ENCODE measurements at places on chromosomes 11 and 22.

DNA sequence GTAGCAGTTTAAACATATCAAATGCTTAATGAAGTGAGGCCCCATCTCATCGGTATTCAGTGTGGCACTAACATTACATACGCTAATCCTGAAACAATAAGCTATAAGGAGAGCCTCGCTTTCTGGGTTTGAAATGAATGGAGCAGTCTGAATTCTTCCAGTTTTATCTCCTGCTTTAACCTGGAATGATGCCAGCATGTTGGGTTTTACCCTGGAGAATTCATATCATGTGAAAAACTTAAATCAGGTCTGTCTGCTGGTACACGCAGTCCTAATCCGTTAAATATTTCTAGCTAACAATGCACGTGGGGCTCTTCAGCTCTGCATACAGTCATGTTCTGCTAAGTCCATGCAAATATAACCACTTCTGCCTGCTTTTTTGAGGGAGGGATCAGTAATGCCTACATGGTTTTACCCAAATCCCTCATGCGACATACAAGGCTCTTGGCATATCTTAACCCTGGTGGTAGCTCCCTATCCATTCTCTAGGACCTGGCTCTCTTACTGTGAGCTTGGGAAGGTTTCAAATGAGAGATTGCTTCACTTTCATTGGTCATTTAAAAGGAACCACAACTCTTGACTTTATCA is 92.7 kb downstream of the COMMD9 start:
- DNase-seq = no peak

DNA sequence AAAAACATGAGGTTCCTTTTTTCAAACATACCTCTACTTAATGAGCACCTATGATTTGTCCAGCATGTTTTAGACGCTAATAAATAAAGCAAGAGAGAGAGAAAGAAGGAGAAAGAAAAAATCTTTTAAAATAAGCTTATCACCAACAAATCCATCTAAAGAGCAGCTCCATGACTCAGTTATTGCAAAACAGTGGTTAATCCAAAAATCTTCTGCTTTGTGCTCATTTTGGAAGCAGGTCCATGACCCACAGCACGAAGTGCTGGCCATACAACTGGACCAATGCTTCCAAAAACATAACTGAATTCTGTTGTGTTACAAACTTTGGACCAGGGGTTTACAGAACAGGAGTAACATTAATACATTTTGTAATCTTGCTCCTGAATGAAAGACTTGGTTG is 696.6 kb downstream of the KCNA4 start:
- no peak for DNase-seq

- DNase-seq = no peak
Measured at GRCh38 chr11:74102321-74102720, 68.5 kb downstream of the C2CD3 start.

GRCh38 chr11:70761908-70762337 is 363.6 kb downstream of the CTTN start:
- DNase-seq = no peak

DNA sequence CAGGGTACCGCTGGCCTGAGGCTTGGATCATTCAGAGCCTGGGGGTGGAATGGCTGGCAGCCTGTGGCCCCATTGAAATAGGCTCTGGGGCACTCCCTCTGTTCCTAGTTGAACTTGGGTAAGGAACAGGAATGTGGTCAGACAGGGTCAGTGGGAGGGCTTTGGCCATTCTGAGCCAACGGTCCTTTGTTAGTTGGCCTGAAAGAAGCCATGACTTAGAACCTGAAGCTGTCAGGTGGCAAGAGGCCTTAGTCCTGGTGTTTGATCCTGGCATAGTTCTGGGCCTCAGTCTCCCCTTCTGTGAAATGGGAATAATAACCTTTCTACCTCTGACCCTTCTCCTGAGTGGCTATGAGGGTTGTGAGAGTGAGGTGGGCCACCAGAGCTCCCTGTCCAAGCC is 8.3 kb downstream of the PGAP2 start:
- DNase-seq = no peak

GRCh38 chr11:355581-356458 is 13.5 kb upstream of the B4GALNT4 start:
- peak; percentile 91 for DNase-seq

DNA sequence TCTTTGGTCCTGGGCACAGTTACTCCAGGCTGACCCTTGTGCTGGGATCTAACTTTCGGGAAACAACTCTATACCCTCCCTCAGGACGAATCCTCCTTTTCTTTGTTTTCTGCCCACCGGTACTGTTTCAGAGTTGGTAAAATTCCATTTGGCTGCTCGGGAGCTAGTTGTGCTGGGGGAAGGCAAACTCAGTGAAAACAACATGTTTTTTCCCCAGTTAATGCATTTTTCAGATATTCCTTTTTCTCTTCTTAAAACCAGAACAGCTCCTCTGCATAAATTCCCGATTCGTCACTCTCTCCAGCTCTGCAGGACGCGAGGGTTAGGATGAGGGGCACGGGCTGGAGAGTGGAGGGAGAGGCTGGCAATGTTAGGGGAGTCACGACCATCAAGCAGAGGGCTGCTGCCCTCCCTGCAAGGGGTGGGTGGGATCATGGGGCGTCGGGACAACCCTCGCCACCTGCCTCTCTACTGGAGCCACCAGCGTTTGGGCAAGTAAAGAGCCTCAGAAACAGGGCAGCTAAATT is 31.3 kb downstream of the LRRC10B start:
- no peak for DNase-seq

DNA sequence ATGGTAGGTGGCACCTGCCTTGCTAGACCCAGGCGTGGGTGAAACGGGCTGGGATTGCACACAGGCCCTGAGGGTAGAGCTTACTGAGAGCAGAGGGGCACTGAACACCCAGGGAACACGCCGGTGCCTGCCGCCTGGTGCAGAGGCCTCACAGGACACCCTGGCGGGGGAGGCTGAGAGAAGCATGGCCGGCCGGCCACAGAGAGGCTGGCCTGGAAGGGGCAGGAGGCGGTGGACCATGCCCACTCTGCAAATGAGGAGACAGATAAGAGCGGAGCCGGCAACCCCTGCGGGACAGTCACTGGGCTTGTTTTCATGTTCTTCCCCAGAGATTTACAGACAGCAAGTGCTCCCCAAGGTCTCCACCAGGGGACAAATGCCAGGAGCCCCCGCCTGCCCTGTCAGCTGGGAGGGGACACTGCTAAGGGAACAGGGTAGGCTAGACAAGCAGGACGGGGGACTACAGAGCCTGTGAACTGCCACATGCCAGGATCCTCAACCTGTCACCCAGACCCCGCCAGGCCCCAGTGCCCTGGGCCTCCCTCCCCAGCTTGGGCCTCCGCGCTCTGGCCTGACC is 38.5 kb upstream of the TCF20 start:
- no peak for DNase-seq

DNA sequence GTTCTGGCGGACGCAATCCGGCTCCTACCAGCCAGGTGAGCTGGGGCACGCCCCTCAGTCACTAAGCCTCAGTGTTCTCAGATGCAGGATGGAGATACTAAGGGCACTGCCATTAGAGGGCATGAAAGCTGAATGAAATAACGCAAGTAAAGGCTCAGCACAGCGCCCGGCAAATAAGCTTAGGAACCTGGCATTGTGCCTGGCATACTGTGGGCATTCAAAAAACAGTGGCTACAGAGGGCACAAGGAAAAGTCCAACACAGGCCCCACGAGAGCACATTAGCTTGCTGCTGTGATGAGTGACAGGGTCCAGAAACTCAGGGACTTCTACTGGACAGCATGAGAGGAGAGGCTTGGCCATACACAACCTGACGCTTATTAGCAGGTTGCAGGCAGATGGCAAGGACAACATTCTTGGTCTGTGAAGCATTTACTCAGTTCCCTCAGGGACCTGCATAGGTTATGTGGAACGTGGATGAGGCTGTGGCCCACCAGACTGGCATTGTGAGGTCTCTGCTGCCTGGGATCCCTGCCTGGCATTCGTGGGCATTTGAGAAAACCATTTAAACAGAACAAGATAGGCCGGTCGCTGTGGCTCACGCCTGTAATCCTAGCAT is 12.2 kb downstream of the TXN2 start:
- DNase-seq = no peak

DNA sequence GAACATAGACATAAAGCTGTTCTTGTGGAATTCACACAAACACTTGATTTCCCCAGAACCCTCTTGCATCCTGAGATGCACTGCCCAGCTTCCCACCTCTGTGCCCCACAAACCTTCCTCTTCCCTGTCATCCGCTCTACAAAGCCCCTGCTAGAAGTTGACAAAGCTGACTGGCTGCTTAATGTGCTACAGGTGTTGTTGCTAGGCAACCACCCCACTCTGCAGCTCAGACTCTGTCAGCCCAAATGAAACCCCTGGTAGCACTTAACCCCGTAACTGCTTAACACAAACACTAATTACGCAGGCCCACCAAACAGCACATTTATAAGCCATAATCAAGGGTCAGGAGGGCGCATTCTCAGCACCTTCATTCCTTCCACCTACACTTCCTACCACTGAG is 172.0 kb upstream of the CADM1 start:
- no peak for DNase-seq

DNA sequence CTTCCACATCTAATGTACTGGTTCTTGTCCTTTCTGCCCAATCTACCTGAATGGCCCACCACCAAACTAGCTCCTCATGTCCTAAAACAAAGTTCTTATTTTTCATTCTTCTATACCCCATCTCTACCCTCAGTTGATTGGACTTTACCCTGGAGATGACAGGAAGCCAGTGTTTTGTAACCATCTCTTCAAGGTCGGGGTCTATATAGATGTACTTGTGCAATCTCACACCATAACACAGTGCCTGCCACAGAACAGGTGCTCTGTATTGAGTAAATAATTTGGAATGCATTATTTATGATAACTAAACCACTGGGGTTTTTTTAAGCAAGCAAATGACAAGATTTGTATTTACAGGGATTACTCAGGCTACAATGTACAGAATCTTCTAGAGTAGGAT is 76.7 kb upstream of the FAM181B start:
- DNase-seq = no peak

DNA sequence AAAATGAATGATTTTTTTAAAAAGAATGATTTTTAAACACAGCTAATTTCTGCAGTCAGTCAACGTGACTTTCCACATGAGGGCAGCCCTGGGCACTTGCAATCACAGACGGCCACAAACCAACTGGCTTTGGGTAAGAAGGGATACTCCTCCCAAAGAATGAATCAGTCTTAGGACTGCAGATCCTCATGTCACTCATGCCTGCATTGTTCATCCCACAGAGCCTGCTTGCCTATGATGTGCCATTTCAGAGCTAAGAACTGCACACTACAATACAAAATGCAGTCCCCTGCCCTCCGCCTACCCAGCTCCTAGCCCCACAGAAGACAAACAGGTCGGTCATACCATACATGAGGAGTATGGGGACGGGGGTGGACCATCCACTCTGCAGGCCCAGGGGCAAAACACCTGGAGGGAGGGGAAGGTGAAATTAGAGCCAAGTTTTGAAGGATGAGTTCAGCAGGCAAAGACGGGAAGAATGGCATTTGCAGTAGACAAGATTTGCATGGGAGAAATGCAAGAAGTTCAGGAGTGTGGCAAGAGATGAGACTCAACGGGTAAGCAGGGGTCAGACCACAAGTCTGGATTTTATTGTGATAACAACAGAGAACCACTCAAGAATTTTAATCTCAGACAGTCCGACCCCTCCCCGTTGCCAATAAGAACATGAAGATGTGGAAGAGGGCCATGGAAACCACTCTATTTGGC is 24.7 kb downstream of the PACSIN2 start:
- DNase-seq = no peak

All from activated CD8-positive, alpha-beta memory T cell treated with anti-CD3 and anti-CD28 coated beads for 24 hours (primary cell).